ENCODE measurements at places on chromosomes 6 and 20.

DNA sequence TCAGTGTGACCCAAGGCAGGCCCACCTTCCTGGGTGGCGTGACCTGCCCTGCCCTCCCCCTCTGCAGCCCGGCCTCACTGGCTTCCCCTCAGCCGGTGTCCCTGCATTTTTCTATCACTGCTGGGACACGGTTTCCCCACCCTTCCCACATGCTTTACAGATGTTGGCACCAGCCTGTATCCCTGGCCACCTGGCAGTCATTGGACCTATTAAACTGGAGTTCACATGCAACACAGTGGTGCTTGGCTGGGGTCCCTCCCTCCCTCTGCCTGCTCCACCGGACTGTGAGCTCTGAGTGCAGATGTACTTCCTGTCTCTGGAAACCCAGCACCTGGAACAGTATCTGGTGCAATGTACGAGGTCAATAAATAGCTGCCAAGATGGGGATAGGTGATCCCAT lies 25.5 kb upstream of the STX16 start:
- DNase-seq = no peak

DNA sequence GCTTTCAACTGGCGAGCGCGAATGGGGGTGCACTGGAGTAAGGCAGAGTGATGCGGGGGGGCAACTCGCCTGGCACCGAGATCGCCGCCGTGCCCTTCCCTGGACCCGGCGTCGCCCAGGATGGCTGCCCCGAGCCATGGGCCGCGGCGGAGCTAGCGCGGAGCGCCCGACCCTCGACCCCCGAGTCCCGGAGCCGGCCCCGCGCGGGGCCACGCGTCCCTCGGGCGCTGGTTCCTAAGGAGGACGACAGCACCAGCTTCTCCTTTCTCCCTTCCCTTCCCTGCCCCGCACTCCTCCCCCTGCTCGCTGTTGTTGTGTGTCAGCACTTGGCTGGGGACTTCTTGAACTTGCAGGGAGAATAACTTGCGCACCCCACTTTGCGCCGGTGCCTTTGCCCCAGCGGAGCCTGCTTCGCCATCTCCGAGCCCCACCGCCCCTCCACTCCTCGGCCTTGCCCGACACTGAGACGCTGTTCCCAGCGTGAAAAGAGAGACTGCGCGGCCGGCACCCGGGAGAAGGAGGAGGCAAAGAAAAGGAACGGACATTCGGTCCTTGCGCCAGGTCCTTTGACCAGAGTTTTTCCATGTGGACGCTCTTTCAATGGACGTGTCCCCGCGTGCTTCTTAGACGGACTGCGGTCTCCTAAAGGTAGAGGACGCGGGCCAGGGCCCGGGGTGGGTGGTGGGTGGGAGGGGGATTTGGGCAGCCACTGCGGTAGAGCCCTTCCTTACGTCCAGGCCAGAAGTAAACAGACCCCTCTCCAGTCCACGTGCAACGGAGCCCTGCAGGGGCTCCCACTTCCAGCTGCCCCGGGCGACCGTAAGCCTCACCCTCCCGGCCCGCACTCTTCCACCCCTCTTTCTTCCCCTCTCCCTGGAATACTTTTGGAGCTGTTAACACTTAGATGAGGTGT lies 998 bp downstream of the BMP2 start:
- no peak for DNase-seq

GRCh38 chr6:159404296-159404695 lies 235.1 kb downstream of the FNDC1 start:
- no peak for DNase-seq

DNA sequence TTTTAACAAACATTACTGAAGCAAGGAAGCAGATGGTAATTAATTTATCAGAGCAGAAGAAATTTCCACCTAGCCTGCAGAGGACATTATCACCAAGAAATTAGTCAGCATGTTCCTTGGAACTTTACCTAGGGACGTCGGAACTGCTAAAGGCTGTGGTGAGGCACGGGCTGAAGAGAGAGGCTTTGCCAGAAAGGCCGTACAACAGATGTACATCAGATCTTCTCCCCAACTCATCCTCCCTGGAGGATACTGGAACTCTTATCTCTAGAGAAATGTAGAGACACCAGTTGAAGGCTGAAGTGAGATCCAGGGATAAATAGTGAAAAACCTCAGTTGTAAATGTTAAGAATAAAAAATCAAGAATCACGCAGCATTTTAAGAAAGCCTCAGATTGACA lies 257.1 kb downstream of the SAMD5 start:
- DNase-seq = no peak

GRCh38 chr6:105136431-105137350 lies 43.1 kb downstream of the POPDC3 start:
- peak; percentile 10 for DNase-seq

DNA sequence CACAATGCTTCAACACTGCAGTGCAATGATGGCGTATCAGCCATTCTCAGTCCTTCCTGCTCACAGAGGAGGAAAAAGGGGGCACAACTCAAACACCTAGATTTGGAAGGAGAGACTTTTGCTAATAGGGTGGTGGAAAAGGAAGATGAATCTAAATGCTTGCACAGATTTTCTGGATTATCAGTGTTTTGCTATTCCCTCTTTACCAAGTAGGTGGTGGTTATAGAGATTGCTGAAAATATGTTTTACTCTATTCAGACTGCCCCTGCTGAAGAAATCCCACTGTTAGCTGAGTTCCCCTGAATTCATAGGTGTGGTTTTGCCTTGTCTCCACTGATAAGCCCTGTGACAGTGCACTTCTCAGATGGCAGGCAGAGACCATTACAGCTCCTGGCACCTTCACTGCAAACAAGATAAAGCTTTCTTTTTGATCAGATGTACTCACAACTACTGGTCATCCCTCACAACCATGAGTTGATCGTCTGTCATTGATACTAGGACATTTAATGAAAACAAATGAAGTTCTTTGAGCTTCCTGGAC lies 311.4 kb downstream of the KIF16B start:
- DNase-seq = no peak

DNA sequence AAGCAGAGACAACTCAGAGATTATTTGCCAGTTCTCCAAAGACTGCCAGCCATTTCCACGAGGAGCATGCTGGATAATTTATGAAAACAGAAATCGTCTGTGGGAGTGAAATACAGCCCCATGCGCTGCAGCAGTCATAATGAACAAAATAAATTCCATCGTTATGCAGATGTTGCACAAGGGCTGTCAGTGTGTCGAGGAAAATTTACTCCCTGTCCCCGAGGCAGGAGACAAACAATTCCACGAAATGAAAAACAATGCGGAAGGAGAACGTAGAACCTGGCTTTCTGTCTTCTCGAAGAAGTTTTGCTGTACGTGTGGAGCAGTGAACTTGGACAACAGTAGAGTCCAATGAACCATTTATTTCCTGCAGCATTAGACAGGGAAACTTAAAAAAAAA lies 399.4 kb downstream of the CD83 start:
- no peak for DNase-seq

DNA sequence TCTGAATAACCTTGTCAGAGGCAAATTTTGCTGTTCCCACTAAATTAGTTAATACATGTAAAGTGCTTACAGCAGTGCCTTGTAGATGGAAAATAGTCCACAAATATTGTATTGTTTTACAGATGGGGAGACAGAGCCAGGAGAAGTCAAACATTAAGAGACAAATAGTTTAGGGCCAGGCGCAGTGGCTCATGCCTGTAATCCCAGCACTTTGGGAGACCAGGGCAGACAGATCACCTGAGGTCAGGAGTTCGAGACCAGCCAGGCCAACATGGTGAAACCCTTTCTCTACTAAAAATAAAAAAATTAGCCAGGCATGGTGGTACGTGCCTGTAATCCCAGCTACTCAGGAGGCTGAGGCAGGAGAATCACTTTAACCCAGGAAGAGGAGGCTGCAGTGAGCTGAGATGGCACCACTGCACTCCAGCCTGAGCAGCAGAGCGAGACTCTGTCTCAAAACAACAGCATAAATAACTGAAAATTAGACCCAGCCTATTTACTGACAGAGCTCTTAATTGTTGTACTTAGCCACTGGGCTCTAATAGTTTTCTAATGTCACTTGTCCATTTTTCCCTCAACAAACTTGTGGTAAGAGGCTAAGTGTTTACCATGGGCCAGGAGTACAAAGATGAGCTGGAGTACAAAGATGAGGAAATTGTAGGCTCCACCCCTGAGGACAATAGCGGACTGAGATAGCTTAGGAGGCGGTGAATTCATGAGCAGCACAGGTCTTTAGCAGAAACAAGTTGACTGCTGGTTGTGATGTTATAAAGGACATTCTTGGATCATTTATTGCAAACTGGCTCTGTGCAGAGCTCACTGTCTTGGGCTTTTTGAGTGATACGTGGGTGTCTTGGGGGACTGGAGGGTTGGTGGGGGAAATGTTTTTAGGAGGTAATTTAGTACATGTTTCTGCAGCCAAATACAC lies 6.4 kb downstream of the ZSWIM3 start:
- no peak for DNase-seq

DNA sequence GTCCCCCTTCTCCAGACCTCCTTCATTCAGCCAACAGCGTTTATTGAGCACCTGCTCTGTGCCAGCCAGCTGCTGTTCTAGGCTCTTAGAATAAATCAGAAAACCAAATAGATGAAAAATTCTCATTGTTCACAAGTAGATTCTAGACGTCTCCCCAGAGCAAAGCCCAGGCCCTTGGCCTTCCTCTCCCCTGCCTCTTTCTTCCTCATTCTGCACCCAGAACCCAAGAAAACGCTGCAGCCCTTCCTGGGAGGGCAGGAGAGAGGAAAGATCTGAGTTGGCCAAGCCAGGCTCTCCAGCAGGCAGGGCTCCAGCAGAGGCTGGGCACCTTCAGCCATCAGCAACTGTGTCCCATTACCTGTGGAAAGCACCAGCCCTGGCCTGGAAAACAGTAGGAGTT lies 12.0 kb upstream of the BPI start:
- no peak for DNase-seq

DNA sequence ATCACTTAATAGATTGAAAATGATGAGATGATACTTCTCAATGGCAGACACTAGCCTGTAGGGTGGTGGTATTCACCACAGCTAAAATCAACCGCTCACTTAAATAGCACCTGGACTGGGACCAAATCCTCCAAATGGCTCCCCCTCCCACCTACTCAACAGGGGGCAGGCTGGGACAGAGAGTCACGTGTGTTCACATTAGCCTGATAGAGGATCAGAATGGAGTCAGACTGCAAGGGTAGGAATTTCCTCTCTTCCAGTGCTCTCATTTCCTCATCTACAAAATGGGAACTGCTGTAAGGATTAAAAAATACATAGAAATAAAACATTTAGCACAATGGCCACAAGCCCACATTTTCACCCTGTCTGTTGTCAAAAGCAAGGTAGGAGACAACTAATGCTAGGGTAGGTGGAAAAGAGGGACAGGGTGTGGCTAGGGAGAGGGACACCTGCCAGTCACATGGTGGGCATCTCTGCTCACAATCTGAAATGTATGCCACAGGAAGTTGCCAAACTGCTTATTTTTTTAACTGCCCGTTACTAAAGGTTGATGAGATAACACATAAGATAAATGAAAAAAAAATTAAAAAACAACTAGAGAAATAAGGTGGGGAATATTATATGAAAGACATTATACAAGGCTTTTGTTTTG lies 55.3 kb downstream of the BACH2 start:
- DNase-seq = no peak

- DNase-seq = no peak
Observed at GRCh38 chr6:20479060-20479459, 55.2 kb upstream of the CDKAL1 start.

DNA sequence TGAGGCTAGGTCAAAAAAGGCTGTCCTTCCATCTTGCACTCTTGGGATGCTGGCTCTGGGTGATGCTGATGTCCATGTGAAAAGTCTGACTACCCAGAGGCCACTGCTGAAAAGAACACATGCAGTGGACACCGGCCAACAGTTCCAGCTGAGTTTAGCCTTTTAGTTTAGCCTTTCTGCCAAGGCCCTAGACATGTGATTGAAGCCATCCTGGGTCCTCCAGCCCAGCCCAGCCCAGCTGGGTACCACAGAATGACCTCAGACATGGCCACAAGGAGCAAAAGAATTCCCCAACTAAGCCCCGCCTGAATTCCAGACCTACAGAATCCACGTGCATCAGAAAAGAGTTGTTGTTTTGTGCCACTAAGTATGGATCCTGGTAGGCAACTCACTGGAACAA lies 17.4 kb downstream of the PIGT start:
- DNase-seq = no peak

DNA sequence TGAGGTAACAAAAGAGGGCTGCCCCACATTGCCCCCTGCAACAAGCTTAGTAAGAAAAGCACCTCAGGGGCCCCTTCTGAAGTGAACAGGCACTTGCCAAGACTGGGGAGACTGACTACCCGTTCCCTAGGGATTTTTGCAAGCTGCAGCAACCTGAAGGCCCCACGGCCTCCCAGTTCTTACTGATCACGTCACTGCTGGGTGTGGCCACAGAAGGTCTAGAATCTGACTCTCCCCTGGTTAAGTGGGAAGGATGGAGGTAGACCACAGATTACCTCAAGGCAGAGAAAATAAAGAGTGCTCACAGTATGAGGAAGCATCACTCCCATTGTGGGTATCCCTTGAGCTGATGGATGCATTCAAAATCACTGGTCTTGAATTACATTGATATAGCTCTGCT lies 201.5 kb upstream of the KCNQ5 start:
- DNase-seq = no peak

DNA sequence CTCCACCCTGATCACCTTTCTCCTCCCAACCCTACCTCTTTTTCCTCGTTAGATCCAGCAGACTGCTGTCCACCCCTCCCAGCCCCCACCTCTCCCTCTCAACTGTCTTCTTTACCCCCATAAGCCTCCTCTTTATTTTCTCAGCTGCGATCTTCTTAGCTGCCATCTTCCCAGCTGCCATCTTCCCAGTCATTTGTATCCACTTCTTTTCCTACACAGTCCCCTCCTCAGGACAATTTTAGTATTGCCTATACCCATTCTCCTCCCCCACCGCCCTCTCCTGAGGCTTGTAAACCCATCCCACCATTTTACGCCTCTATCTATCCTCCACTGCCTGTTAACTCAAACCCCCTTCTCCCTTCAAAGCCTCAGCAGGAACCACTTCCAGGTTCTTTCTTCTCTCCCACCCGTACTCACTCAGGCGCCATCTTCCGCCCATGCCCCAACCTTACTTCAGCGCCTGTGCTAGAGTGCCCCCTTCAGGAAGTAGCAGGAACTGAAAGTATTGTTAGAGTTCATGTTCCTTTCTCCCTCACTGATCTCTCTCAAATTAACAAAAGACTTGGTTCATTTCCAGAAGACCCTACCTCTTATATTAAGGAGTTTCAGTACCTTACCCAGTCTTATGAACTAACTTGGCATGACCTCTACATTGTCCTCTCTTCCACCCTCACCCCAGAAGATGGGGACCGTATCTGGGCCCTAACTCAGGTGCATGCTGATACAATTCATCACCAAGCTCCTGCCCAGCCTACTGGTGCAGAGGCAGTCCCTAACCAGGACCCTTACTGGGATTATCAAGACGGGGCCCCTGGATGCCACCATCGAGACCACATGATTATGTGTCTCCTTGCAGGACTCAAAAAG lies 236.0 kb downstream of the ADGRG6 start:
- DNase-seq = no peak

All from GOT3 (cell line).